Frontal cortex (tissue), 4 donors: ENCODE measurements at places on chromosomes 12 and 14.

- peak; percentile 10 for DNase-seq
Measured at GRCh38 chr12:122471324-122472226, 29.2 kb downstream of the ZCCHC8 start.

DNA sequence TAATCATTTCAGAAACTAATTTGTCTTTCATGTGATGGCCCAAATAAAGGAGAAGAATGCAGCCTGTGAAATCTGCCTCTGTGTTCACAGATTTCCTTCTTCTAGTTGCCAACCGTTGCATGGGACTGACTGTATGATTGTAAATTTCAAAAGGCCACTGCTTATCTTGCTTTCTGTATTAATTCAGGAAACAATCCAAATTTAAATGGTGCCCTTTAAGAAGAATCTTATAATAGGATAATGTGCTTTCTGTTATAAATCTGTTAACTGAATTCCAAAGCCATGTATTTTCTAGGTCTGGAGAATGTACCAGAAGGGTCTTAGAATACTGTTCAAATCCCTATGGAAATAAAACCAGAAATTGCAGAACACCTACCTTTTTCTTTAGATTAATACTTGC is 58.6 kb upstream of the ATP2A2 start:
- no peak for DNase-seq

DNA sequence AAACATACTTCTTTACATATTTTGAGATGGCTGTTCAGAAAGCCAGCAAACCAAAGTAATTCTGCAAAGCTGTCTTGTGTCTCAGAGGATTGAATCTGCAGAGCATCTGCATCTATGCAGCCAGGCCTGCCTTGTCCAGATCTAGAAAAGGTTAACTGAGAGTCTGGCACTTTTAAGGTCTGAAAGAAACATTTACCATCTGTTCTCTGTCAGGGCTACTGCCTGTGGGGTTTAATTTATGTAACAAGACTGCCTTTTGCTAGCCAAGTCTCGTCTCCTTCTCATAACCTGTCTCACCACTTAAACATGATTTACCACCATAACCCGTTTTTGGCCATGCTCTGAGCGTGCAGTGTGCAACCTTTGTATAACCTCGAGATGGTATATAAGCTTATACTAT is 194.2 kb downstream of the SYT10 start:
- no peak for DNase-seq

DNA sequence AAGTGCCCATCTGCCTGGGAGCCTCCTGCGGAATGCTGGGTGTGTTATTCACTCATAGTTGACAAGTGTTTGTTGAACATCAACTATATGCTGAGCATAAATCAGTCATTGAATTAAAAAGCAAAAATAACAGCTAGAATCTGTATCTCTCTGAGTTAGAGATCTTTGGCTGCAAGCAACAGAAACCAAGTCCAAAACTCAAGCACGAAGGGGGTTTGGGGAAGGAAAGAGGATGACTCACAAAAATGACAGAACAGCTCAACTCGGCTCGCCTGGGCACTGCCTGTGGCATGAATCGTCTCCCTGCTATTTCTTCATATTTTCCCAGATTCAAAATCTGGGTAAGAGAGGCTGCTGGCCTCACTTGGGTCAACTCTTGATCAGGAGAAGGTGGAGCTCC is 72.6 kb upstream of the NCOR2 start:
- DNase-seq = no peak

DNA sequence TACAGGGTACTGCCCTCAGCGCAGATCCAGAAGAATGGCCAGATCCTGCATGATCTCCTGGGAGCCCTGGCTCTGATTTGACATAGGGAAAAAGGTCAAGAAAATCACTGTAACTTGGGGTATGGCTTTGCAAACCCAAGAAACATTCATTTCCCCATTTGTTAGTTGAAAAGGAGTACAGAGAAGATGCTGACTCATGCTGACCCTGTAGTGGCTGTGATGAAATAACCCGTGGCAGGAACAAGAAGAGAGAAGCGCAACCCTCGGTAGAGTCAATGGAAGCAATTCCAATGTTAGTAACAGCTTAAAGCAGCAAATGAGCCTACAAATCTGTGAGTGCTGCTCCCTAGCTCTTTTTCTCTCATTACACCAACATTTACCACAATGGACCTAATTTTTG is 281.6 kb upstream of the NPAS3 start:
- DNase-seq = no peak
